ENCODE measurements at places on chromosomes 11 and 22.
A peak's percentile ranks its signal among the peaks of the same experiment; 100 is the strongest.

- no peak for DNase-seq
These were observed 156.8 kb downstream of the NAV2 start for GRCh38 chr11:19869466-19869865.

DNA sequence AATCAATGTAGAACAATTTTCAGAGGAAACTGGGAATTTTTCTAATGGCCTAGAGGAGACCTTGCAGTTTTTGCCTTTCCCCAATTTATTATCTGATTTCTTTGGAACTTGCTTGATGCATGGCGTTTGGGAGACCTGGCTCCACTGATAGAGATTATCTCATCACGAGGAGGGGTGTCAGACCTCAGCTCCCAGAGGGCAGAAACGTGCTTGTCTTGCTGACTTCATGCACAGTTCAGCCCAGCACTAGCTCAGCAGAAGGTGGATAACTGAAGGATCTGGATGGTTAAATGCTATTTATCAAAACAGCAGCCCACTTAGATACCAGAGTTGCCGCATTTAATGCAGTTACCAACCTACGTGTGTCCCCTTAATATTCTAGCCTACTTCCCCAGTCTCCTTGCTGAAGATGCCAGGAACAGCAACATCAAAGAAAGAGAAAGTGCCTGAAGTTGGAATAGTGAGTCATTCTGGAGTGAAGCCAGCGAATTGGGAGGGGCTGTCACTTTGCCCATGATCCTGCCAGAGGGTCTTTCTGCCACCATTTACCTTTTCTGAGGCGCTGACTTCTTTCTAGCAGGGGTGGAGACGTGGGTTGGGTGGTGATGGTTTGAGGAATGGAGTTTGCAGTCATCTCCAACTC is 133.5 kb upstream of the CADM1 start:
- DNase-seq = no peak

DNA sequence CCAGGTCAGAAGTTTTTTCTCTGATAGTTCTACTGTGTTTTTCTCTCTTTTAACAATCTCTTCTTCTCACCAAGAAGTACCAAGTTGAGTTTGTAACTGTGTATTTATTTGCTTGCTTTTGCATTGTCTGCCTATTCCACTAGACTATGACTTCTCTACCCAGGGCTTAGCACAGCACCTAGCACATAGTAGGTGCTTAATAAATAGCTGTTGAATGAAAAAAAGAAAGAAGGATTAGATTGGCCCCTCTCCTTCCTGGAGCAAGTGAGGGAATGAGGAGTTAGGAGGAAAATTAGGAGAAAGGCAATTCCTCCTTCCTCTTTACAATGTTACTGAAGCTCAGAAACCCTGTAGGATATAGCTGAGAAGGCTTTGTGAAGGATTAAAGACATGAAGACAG is 83.3 kb downstream of the FBXO7 start:
- no peak for DNase-seq

- DNase-seq = peak; percentile 49
These were observed 13.6 kb upstream of the LGR4 start for GRCh38 chr11:27485930-27486773.

DNA sequence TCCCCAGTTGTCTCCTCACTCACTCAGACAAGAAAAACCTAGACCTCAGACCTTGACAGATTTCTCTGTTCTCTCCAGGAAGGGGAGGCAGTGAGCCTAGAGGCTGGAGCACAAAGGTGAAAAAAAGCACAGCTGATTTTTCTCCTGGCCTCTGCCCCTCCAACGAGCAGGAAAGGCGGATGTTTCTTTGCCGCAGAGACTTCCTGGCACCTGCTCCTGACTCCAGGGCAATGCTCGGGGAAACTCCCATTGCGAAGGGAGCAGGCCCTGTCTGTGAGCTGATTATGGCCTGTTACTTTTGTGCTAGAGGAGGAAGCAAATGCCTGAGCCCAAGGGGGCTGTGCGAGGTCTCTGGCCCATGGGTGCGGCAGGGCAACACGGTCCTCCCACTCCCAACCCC is 25.4 kb downstream of the MS4A10 start:
- no peak for DNase-seq

GRCh38 chr22:25437414-25438160 is 126.9 kb upstream of the GRK3 start:
- no peak for DNase-seq

DNA sequence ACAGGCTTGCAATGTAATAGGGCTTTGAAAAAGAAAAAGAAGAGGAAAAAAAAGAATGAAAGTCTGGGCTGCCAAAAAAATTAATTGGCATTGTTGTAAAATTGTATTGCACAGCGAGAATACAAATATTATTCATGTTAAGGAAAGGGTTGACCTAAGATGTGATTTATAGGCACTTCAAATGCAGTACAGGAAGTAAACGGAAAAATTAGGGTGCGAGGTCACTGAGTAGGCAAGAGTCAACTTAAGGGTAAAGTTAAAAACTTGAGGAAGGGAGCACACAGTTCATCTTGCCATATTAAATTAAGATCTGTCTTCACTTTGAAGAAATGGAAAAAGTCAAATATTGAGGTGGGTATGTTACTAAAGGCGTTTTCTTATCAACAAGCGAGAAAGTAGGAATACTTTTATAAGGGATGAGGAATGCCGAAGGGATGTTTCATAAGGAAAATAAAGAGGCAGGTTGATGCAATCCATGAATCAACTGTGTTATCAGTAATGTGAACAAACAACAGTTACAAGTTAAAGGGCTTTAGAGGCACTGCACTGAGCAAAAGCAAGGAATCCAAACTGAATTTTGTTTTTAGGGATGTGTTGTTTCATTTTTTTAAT is 123.0 kb downstream of the WT1 start:
- no peak for DNase-seq
